Stimulated activated CD8-positive, alpha-beta memory T cell treated with anti-CD3 and anti-CD28 coated beads, Interleukin-4, amount 100 ng/mL, for 4 hours (primary cell): ENCODE measurements at places on chromosomes 6 and 20.

DNA sequence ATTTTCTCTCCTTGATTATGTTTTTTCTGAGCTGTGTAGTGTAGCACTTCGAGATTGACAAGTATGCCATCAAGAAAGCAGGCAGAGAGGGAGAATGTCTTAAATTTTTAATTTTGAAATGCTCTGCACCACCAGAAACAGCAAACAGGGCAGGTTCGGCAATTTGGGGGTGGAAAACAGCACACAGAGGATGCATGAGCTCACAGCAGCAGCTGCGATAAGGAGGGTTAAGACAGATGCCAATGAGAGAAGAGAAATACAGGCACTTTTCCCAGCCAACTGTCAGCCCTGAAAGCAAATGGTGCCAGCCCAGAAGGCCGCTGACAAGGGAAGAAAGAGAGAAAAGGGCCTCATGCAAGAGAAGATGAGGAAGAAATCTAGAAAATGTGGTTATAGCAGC lies 15.1 kb upstream of the SNRPB2 start:
- DNase-seq, result no peak

DNA sequence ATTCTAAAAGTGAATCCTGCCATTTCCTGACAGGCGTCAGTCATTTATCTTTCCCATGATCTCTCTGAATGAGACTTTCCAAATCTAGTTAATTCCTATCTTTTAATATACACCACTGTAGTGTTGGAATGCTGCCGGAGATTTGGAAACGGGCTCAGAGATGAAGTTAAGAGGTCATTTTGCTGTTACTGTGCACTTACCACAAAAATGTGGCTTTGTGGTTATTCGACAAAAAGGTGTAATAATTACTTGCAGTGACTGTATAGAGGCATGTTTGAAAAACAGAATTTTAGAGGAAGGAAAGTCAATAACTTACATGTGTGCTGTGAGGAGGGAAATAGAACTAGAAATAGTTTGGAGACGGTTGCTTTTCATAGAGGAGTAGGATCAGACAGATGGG lies 460.2 kb upstream of the BTBD3 start:
- DNase-seq, result no peak

GRCh38 chr20:63699466-63700198 lies 3.2 kb downstream of the TNFRSF6B start:
- DNase-seq, result no peak

GRCh38 chr20:25544311-25544710 lies 41.0 kb downstream of the NINL start:
- DNase-seq, result no peak

DNA sequence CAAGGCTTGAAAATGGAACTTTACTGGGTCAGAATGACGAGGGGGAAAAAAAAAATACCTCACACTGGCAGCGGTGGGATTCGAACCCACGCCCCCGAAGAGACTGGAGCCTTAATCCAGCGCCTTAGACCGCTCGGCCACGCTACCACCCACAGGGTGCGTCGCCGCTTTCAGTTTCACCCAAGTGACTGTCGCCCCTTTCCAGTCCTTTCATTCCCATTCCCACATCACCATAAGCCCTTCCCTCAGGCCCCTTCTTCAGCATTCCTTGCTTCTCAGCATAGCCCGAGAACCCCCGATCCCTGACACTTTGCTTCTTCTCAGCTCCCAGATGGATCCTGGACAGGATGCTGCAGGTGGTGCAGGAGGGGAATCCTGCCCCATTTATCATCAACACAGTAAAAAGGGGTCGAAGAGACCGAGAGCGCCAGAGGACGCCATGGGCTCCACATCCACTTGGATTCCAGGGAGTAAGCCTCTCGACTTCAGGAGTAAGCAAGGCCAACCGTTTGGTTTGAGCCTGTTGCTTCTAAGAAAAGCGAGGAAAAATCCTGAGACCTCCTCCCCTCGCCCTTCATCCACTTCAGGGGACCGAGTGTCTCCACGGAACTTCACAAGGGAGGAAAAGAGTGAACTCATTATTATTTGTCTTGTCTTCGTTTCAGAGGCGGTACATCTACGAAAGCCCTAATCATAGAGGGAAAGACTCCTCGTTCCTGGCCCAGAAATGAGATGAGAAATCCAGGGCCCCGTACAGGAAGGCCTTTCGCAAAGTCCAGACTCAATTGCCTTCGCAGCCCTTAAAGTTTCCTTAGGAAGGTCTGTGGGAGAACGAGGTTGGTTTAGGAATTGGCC lies 20.0 kb upstream of the TRIM27 start:
- peak; percentile 35 for DNase-seq

GRCh38 chr20:35806075-35806474 lies 34.3 kb downstream of the PHF20 start:
- DNase-seq, result no peak

DNA sequence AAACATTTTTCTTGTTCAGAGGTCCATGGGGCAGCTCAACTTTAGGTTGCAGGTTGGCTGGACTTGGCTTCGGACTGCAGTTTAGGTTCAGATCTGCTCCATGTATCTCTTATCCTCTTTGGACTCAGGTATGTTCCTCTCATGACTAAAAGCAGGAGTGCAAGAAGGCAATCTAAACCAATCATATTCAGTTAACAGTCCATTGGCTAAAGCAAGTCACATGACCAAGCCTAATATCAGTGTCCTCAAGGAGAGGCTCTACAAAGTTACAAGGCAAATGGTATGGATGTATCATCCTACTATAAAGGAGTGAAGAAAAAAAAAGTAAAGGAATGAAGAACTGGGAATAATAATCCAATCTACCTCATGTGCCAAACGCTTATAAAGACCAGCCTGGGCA lies 2.5 kb upstream of the ACTR5 start:
- DNase-seq, result no peak

DNA sequence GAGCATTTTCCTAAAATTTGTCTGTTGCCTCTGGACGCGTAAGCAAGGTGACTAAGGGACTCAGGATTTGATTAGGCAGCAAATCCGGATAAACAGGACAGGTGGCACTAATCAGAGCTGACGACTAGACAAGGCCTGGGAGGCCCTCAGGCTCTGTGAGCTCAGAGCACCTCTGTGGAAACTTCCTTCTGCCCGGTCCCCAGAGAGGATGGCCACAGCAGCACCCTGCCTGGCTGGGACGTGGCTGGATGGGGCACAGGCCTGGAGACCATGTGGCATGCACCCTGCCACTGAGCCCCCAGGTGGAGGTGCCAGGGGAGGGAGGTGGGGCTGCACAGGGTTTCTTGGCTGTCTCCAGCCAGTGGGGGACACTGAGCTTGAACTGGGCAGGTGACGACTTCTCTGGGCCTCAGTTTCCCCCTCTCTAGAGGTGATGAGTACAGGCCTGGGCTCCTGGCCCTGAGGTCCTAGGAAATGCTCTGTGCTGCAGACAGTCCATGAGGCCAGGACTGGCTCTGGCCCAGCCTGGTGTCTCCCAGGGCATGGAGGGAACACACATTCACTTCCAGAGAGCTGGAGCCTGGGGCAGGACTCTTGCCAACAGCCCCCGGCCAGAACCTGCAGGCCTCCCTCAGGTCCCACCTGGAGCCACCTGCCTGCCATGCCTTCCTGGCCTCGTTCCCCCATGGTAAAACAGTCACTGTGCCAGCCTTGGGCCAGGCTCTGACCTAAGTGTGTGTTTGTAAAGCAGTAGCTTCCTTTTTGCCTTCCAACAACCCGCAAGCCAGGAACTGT lies 39.6 kb upstream of the STX16 start:
- DNase-seq, result no peak

- no peak for DNase-seq
These were observed 193.5 kb upstream of the EYA4 start for GRCh38 chr6:133047706-133048105.

- DNase-seq, result no peak
These were observed 14.9 kb downstream of the TREML2 start for GRCh38 chr6:41186031-41186562.

- DNase-seq, result no peak
These were observed 108.9 kb downstream of the BCAS1 start for GRCh38 chr20:53961527-53961926.

- no peak for DNase-seq
These were observed 122.3 kb downstream of the BANF2 start for GRCh38 chr20:17822039-17822438.

GRCh38 chr6:63997734-63998133 lies 362.1 kb downstream of the PHF3 start:
- DNase-seq, result no peak

GRCh38 chr6:23031986-23032385 lies 462.6 kb downstream of the HDGFL1 start:
- DNase-seq, result no peak

DNA sequence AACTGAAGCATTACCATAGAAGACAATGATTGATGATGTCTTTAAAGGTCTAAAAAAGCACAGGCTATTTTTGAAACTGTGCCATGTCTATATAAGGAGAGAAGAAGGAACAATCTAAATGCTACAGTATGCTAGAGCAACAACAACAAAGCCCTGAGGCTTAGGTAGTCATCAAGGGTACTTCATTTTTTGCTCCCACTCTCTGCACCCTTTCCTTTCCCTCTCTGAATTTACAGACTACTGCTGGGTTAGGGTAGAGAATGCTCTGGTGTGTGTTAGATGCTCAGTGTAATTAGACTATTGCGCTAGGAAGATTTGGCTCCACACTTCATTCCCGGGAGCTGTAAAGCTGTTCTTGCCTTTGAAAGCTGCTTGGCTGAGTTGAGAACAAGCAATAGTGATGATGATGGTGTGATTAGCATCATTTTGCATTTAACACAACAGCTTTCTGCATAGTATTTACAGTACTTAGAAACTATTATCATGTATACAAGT lies 1262.5 kb upstream of the CITED2 start:
- DNase-seq, result no peak

DNA sequence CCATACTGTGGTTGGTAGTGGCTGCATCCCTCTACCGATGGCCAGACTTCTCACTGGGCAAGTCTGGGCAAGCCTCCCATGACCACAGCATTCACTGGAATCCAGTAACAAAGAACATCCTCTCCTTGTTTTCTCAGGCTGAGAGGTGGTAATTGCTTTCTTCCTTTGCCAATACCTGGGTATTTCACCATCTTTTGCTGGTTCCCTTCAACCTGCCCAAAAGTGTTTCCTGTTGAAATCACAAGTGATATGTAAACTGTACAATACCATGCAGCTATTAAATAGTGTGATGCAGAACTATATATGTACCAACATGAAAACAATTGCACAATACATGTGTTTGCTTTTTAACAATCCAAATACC lies at the start of gene PTCHD4:
Gene PTCHD4, minus strand, starts transcription at position 55 of the 364 bp plus-strand sequence. CDS start 42,240 bp downstream, outside the sequence.
- DNase-seq, result no peak

- DNase-seq, result no peak
These were observed 88.1 kb upstream of the STMND1 start for GRCh38 chr6:17013701-17014100.

DNA sequence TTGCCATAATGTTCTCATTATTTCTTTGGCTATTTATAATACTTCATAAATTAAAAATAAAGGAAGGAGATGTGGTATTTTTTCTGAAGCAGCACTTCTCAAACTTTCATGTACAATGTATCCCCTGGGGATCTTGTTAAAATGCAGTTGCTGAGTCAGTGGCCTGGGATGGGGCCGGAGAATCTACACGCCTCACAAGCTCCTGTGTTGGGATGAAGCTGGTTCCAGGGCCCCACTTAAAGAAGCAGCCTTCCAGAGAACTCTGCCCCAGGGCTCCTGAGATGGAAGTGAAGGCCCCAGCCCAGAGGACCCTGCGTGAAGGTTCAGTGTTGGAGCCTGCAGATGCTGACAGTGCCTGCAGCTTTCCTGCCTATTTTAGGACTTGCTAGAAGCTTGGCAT lies 40.1 kb upstream of the SLC23A2 start:
- DNase-seq, result no peak

DNA sequence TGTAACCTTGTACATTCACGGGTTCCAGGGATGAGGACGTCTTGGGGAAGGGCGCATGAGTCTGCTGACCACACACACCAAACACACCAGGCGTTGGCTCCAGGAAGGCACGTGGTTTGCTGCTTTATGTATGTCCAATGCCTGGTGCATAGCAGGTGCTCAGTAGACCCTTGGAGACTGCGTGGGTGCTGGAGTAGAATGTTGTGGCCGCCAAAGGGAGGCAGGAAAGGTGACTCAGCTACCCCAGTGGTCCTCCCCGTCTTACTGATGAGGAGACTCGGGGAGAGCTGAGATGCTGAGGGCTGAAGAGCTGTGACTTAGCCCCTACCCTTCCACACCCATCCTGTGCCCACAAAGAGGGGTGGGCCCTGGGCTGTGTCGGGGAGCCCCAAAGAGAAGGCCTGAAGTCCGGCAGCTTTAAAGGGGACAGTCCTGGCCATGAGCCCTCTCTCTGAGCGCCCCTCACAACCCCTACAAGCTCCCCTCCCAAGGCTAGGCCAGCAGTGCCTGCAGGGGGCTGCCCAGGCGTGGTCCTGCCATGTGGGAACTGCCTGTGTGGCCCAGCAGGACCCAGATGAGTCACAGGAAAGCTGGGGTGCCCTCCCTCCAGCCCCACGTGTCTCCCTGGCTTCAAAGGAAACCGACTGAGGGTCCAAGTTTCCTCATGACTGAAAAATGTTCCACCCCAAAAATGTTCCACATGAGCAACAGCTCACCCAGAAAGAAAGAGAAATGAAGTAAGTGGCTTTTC lies 28.0 kb upstream of the PTGIS start:
- peak; percentile 50 for DNase-seq

- DNase-seq, result no peak
These were observed 73.5 kb upstream of the DST start for GRCh38 chr6:56716229-56716628.

- no peak for DNase-seq
These were observed 68.5 kb downstream of the MRPL14 start for GRCh38 chr6:44058617-44059358.

- DNase-seq, result no peak
These were observed 10.9 kb downstream of the VAPB start for GRCh38 chr20:58399926-58400325.

DNA sequence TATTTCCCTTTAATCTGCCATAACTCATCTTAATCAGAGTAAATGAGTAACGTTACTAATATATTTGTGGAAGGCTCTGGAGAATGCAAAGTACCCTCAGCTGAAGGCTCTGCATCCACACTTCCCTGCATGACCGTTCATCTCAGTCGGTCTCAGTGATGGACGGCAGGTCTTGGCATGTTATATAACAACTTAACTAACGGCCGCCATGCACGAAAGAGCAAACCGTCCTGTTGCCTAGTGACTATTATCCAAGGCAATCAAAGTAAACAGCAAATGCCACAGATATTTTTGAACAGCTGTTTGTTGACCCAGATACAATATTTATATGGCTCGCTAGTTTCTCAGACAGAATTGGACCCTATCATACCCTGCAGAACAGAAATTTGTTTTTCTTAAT lies 194.9 kb upstream of the SMLR1 start:
- no peak for DNase-seq

DNA sequence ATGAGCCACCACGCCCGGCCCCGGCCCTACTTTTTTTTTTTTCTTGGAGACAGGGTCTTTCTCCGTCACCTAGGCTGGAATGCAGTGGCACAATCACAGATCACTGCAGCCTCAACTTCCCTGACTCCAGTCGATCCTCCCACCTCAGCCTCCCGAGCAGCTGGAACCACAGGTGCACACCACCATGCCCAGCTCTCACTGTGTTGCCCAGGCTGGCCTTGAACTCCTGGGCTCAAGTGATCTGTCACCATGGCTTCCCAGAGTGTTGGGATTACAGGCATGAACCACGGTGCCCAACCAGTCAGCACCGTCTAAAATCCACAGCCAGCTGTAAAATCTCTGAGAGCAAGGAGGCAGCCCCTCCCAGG lies 17.4 kb downstream of the SLC17A9 start:
- DNase-seq, result no peak

- DNase-seq, result peak; percentile 15
These were observed 136.7 kb downstream of the HFE start for GRCh38 chr6:26223650-26224546.
